NCI-H1092 (cell line): ENCODE measurements at places on chromosomes 7 and 10.

GRCh38 chr7:12683678-12684585 lies 3.5 kb upstream of the ARL4A start:
- no peak for DNase-seq

DNA sequence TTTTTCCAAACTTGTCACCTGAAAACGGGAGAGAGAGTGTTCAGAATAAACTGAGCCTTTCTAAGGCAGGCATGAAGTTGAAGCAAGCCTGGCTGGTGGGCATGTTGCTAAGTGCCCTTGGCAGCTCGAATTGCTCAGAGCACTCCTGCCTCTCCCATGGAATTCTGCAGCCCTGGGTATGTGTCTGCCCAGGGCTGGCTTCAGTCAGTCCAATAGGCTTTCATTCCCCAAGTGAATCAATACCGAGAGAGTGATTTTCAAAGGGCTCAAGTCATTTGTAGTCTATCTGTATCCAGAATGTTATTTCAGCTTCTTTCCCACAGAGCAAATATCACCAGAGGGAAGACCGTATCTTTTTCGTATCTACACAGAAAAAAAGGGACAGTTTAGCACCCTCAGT lies 415.5 kb upstream of the COBL start:
- DNase-seq, result no peak

GRCh38 chr7:144987686-144988085 lies 151.8 kb upstream of the TPK1 start:
- DNase-seq, result no peak

GRCh38 chr10:52443419-52444388 lies 129.6 kb downstream of the DKK1 start:
- no peak for DNase-seq

DNA sequence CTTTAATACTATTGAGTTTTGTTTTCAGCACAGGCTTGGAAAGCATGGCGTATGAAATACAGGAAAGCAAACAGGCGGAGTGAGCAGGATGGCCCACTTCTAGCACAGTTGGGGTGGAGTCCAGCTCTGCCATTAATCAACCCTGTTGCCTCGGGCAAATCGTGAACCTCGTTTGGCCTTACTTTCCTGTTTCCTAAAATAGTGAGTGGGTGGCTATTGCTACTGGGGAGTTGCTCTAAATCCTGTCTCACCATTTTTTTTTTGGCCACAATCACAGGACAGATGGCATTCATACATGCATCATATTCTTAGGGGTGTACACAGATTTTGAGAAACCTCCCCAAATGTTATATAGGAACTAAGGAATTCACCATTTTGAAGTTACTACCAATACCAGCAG lies 157.8 kb downstream of the ANLN start:
- DNase-seq, result no peak

DNA sequence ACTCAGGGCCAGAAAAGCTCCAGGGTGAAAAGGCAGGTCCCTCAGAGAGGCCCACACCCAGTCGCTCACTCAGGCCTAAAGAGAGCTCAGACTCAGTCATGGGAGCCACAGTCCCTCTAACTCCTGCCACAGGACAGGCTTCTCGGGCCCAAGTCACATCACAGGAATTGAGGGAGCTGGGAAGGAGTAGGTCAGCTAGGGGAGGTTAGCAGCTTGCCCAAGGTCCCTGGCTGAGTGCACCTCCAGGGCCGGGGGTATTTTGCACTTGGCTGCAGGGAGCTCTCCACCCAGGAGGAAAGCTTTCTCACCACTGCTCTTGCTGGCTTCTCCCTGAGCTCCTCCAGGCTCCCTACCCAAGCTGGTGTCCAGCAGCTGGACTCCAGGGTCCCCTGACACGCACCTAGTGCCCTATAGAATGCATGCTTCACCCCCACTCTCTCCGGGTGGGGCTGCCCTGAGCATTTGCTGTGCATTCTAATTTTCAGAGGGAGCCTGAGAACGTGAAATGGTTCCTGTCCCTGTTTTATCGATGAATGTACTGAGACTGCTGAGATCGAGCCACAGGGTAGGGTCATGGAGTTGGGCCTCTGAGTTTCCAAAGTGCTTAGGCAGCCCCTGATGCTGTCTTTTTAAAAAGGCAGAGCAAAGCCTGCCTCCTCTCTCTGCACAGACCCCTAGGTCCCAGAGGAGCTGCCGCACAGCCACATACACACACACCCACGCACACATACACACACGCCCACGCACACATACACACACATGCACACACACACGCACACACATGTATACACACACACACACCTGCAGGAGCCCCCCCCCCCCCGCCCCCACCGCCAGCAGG lies 37.9 kb upstream of the RET start:
- DNase-seq, result no peak

DNA sequence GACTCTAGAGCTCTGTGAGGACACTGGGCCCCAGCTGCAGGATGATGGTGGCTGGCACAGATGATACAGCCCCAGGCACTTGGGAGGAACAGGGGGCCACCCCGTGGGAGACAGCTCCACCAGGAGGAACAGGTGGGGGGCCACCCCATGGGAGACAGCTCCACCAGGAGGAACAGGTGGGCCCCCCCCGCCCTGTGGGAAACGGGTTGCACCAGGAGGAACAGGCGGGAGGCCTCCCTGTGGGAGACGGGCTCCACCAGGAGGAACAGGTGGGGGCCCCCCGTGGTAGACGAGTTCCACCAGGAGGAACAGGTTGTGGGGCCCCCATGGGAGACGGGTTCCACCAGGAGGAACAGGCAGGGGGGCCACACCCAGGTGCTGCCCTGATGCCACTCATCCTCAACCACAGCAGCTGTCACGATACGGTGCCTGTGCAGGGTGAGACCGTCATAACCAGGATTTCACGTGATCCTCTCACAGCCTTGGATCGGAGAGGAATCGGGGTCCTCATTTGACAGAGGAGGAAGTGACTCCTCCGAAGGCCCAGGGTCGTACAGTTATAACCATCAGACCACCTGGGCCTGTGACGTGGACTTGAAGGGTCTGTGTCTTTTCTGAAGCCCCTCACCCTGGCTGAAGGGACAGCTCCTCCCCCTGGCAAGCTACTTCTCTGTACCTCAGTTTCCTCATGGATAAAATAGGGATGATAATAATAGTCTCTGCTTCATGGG lies 49.2 kb upstream of the NANOS1 start:
- no peak for DNase-seq

GRCh38 chr7:155860840-155861479 lies 48.7 kb upstream of the SHH start:
- peak; percentile 45 for DNase-seq

DNA sequence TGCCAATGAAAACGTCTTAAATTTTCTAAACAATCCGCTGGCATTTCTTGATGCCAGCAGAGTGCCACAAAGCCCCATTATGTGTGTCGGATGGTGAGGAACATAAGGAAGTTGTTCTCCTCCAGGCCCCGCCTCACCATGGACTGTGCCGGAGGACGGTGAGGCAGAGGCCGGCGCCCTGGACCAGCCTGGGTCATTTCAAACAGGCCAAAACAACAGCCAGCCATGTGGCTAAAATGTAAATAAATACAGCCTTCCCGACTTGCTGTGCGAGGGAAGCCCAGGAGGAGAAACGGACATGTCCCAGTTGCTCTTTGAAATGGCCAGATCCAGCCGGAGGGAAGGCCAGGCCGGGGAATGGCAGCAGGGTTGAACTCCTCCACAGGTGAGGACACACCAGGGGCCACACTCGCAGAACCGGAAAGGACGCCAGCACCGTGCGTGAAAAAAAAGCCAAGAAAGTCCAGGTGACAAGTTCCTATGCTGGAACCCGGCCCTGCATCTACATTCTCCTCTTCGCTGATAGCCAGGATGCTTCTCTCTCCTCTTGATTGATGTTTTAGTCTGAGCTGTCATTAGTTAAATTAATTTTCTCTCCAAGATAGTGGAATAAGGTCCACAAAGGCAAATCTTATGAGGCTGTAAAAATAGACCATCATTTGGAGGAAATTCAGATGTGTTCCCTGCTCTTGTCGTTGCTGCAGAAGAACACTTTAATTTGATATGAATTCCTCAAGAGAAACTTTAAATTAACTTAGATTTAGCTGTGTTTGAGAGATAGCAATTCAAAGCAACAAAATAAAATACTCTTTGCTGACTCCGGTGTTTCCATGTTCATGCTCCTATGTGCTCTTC lies 64.6 kb downstream of the EBF3 start:
- no peak for DNase-seq

DNA sequence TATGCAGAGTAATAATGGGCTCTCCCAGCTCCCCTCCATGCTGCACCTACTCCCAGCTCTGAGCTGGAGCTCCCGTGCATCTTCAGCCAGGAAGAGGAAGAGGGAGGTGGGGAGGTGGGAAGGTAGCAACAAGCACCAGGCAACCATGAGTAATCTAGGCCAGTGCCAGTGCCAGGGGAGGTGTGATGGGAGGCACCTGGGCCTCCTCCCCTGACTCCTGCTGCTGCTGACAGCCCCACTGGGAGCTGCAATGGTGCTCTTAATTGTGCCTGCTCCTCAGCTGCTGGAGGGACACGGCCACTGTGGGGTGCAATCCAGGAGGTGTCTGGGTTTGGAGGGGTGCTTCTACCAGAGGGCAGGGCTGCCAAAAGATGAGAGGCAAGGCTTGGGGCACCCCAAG lies 243.0 kb downstream of the PLXNA4 start:
- DNase-seq, result no peak

GRCh38 chr7:108046952-108047506 lies 44.1 kb upstream of the LAMB1 start:
- DNase-seq, result no peak

GRCh38 chr10:86413046-86413728 lies 46.6 kb upstream of the GRID1 start:
- no peak for DNase-seq

DNA sequence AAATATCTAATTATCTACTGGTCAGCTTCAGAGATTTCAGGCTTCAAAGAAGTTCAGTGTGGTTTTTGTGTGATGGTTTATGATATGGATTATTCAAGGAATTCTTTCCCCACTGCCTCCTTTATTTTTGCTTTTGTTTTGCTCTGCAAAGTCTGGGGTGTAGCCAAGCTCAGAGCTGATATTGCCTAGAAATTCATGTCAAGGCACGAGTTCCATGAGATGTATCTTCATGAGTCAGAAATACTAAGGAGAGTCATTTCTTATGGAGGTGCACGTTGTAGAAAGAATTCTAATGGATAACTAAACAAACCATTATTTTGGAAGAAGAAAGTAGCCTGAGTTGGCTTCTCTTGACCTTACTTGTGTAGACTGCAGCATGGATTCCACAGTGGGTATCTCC lies 37.4 kb downstream of the VIM start:
- DNase-seq, result no peak

DNA sequence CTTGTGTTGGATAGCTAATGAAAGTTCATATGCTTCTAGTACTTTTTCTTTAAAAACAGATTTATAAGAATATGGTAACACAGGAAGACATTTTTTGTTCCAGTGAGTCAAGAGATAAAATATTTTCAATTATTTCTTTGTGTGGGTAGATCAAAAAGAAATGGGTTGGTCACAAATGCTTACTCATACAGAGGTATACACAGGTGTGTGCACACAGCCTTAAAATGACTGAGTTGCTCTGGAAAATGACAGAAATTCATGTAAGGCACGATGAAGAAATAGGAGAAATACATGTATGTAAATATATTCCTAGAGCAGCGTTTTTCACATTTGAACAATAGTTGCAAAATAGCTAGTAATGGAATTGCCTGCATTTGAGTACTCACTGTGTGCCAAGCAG lies 66.0 kb downstream of the ST7 start:
- no peak for DNase-seq

GRCh38 chr7:82164813-82165212 lies 278.8 kb downstream of the CACNA2D1 start:
- peak; percentile 51 for DNase-seq

DNA sequence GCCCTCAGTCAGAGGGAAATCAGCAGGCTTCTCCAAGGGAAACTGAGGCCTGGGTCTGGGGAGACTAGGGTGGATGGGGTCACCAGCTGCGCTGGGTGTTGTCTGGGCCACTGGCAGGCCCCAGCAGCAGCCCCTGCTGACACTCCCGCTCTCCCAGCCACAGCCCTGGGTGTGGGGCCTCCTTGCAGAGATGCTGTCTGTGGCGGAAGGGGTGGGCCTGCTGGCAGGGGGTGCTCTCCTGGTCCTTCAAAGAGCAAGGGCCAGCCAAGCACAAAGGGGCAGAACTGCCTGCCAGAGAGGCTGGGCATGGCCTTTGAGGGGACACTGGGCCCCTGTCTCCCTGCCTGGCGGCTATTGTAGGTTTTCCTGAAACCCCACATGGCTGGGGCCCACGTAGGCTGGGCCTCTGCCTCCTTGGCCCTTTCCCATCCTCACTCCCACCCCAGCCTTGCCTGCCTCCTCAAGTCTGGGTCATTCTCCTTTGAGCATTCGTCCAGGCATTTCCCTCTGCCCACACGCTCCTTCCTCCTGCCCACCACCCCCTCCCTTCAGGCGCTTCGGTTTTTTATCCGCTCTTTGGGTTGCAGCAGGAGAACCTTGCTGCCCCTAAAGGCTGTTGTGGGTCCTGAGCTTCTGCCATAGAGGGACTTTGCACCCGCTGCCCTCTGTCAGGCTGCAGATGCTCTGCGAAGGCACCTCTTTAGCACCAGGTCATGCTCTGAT lies 9.1 kb downstream of the COL13A1 start:
- DNase-seq, result no peak

- DNase-seq, result no peak
These were observed 104.7 kb downstream of the CDH23 start for GRCh38 chr10:71501402-71501801.

- no peak for DNase-seq
These were observed 24.4 kb downstream of the C10orf90 start for GRCh38 chr10:126646110-126646509.

DNA sequence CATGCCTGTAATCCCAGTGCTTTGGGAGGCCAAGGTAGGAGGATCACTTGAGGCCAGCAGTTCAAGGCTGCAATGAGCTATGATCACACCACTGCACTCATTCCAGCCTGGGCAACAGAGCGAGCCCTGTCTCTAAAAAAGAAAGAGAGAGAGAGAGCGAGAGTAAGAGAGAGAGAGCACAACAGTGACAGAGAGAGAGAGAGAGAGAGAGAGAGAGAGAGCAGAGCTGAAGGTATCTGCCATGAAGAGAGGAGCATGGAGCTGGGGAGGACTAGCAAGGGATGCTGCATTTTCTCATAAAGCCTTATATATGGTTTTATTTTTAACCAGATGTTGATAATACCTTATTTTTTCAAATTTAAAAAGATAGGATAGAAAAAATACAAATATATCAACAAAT lies 84.5 kb upstream of the RNF32 start:
- no peak for DNase-seq

DNA sequence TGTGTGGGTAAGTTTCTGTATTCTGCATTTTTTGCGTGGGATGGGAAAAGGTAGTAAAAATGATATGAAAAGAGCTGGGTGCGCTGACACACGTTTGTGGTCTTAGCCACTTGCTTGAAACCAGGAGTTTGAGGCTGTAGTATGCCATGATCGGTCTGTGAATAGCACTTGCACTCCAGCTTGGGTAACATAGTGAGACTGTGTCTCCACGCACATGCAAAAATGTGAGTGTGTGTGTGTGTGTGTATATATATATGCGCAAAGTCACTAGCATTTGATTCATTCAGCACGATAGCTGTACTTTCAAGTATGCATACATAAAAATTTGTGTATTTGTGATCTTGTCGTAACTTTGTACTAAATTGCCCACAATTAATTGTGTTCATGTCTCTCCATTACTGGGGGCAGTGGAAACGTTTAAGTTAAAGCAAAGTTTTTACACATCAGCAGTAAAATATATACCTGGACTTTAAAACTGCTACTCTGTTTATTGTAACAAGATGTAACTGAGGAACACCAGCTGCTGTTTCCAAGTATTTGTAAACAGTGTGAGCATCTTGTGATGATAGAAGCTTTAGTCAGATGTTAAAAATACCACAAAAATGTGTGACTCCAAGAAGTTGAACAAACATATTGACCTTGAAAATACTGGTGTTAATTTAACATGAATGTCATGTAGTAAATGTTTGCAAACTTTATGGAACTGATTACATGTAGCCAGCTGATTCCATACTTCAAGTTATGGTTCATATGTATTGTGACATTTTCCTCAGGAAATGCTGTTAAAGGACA lies 1.6 kb downstream of the ZRANB1 start:
- no peak for DNase-seq
